ENCODE measurements at places on chromosomes 3 and 15.

DNA sequence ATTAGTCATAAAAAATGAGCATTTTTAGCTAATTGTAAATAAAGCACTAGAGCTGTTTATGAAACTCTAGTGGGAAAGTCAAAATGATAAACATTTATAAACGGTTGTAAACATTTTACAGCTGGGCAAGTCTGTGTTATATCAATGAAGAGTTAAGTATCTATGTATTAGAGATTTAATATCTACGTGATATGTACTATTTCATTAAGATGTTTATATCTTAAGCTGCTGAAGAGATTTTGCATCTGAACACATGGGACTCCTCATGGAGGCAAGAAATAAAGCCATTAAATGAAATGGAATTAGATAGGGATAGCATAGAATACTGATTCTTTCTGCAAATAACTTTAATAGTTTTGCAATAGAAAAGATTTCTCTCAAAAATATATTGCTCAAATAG is 23.0 kb upstream of the CAPN7 start:
- no peak for DNase-seq
- no peaks in the 10 kb centered on the region for H3K4me1 ChIP-seq
- no peaks in the 10 kb centered on the region for H3K36me3 ChIP-seq
- peaks cover 59% of the 10 kb centered on the region for H3K27me3 ChIP-seq
- no peak overlapping the region for H3K4me3 ChIP-seq
- no peak overlapping the region for H3K27ac ChIP-seq

GRCh38 chr3:131405411-131405810 is 23.8 kb downstream of the NUDT16 start:
- DNase-seq: no peak
- H3K4me3 ChIP-seq: no peak overlapping the region
- H3K27ac ChIP-seq: no peak overlapping the region
- H3K27me3 ChIP-seq: peaks cover 31% of the 10 kb centered on the region
- H3K4me1 ChIP-seq: no peaks in the 10 kb centered on the region
- H3K36me3 ChIP-seq: no peaks in the 10 kb centered on the region

DNA sequence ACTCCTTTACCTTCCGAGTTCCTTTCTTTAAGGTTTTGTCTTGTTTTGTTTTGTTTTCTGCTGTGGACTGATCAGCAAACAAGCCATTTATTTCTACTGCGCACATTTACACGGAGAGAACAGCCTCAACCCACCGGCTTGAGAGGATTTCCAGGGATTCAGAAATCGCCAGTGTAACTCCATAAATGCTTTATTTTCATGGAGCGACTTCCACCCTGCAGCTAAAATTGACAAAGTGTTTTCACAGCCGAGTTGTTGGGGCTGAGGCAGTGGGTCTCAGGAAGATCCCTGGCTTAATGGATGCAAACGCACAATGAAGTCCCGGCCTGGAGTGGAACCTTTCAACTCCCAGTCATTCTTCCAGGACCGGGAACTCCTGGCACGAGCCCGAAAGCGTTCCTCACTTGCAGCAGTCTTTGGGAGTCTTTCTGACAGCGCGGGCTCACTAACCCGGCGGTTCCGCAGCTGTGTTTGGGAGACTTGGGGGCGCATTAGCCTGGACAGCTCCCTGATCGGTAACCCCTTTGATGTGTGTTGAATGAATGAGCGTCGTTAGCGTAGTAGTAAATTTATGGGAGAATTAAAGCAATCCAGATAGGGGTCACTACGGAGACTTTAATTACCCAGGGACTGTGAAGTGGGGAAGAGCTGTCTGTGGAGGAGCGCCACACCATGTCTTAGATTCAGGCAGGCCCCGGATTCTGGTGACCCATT is 785 bp upstream of the MYRIP start:
- no peak overlapping the region for H3K27ac ChIP-seq
- H3K4me1 ChIP-seq: peaks cover 18% of the 10 kb centered on the region
- peaks cover 89% of the 10 kb centered on the region for H3K27me3 ChIP-seq

GRCh38 chr15:46518381-46518780 is 883.6 kb downstream of the SQOR start:
- H3K27ac ChIP-seq: no peak overlapping the region
- H3K36me3 ChIP-seq: no peaks in the 10 kb centered on the region
- no peaks in the 10 kb centered on the region for H3K4me1 ChIP-seq
- H3K27me3 ChIP-seq: no peaks in the 10 kb centered on the region
- H3K4me3 ChIP-seq: no peak overlapping the region

GRCh38 chr3:171072432-171072831 is 45.9 kb upstream of the SLC2A2 start:
- H3K4me1 ChIP-seq: no peaks in the 10 kb centered on the region
- no peak overlapping the region for H3K4me3 ChIP-seq
- H3K27ac ChIP-seq: no peak overlapping the region

GRCh38 chr15:62343397-62343796 is 178.3 kb upstream of the C2CD4B start:
- peaks cover 5% of the 10 kb centered on the region for H3K36me3 ChIP-seq
- no peak overlapping the region for H3K27ac ChIP-seq
- H3K27me3 ChIP-seq: peaks cover 23% of the 10 kb centered on the region
- DNase-seq: no peak
- peaks cover 7% of the 10 kb centered on the region for H3K4me1 ChIP-seq
- H3K4me3 ChIP-seq: no peak overlapping the region

- DNase-seq: no peak
- H3K4me3 ChIP-seq: no peak overlapping the region
- H3K27me3 ChIP-seq: no peaks in the 10 kb centered on the region
- no peaks in the 10 kb centered on the region for H3K36me3 ChIP-seq
- H3K4me1 ChIP-seq: no peaks in the 10 kb centered on the region
- no peak overlapping the region for H3K27ac ChIP-seq
These were observed 248.1 kb downstream of the ERC2 start for GRCh38 chr3:56219894-56220805.

DNA sequence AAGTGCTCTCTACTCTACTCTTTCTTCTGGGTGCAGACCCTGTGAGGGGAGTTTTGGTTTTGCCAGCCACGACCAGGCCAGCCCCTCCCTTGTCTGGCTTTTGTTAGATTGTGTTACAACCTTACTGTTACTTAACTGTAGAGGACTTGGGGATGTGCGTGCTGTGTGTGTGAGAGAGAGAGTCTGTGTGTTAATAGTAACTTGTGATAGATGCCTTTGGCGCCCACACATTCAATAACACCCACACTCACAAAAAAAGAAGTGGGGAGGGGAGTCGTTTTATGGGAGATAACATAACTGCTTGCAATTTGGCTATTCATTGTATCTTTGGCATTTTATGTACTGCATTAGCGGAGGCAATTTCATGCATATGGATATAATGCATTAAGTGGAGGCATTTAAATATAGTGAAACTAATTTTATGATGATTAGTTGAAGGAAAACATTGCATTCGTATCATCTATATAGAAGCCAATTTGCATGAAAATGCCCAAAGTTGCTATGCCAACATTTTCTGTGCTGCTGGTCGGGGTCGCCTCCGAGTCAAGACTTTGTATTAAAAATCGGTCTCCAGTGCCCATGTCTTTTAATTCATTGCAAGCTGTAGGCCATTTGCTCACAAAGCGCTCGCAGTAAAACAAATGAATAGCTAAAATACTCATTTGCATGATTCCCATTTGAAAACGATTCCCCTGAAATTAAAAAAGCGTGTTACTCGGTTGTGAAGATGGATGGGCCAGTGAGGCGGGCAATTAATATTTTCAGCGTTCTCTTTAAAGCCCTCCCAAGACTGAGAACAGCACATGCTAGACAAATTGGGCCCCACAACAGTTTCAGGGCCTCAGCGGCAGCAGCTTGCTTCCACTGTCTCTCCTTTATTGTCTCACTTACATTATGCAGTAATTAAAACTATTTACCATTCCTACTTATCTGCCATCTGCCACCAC is 158.5 kb upstream of the SMAD3 start:
- no peak for DNase-seq
- H3K27ac ChIP-seq: no peak overlapping the region
- H3K4me3 ChIP-seq: no peak overlapping the region
- peaks cover 30% of the 10 kb centered on the region for H3K27me3 ChIP-seq

GRCh38 chr3:67289626-67290025 is 291.5 kb downstream of the KBTBD8 start:
- no peaks in the 10 kb centered on the region for H3K27me3 ChIP-seq
- no peaks in the 10 kb centered on the region for H3K4me1 ChIP-seq
- no peaks in the 10 kb centered on the region for H3K36me3 ChIP-seq
- H3K4me3 ChIP-seq: no peak overlapping the region
- DNase-seq: no peak

GRCh38 chr3:196122021-196122687 is 40.3 kb upstream of the TFRC start:
- DNase-seq: no peak
- peaks cover 3% of the 10 kb centered on the region for H3K36me3 ChIP-seq
- no peak overlapping the region for H3K4me3 ChIP-seq
- no peaks in the 10 kb centered on the region for H3K27me3 ChIP-seq

- peaks cover 7% of the 10 kb centered on the region for H3K4me1 ChIP-seq
- no peak overlapping the region for H3K4me3 ChIP-seq
- H3K27me3 ChIP-seq: no peaks in the 10 kb centered on the region
- no peak for DNase-seq
- H3K27ac ChIP-seq: no peak overlapping the region
These were observed 116.1 kb upstream of the CMC1 start for GRCh38 chr3:28125342-28125741.

DNA sequence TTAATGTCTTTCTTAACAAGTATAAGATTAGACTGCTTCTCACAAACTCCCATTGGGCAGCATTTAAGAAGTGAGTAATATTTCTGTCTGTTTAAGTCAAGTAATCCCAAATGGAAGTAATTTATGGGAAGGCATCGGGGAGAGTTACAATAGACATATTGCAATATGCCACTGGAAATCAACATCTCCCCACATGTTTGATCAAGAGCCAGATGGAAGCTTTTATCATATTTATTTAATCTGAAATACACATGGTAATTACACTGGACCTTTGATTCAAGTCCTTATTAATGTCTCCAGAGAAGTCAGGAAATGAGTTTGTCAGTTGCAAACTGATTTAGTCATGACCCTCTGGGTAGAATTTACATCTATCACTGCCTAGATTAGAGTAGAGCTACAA is 943.8 kb downstream of the VGLL3 start:
- H3K27me3 ChIP-seq: no peaks in the 10 kb centered on the region
- no peak overlapping the region for H3K4me3 ChIP-seq
- no peaks in the 10 kb centered on the region for H3K4me1 ChIP-seq
- H3K27ac ChIP-seq: no peak overlapping the region
- H3K36me3 ChIP-seq: peaks cover 2% of the 10 kb centered on the region

- H3K36me3 ChIP-seq: no peaks in the 10 kb centered on the region
- no peaks in the 10 kb centered on the region for H3K27me3 ChIP-seq
- no peak overlapping the region for H3K4me3 ChIP-seq
- H3K27ac ChIP-seq: no peak overlapping the region
- DNase-seq: no peak
These were observed 183.3 kb downstream of the NR1D2 start for GRCh38 chr3:24128199-24129005.

- H3K36me3 ChIP-seq: no peaks in the 10 kb centered on the region
- peak overlapping the region; percentile 15 for H3K27ac ChIP-seq
- DNase-seq: no peak
- peaks cover 25% of the 10 kb centered on the region for H3K4me1 ChIP-seq
- H3K4me3 ChIP-seq: no peak overlapping the region
These were observed 41.8 kb downstream of the FILIP1L start for GRCh38 chr3:100072326-100073048.

DNA sequence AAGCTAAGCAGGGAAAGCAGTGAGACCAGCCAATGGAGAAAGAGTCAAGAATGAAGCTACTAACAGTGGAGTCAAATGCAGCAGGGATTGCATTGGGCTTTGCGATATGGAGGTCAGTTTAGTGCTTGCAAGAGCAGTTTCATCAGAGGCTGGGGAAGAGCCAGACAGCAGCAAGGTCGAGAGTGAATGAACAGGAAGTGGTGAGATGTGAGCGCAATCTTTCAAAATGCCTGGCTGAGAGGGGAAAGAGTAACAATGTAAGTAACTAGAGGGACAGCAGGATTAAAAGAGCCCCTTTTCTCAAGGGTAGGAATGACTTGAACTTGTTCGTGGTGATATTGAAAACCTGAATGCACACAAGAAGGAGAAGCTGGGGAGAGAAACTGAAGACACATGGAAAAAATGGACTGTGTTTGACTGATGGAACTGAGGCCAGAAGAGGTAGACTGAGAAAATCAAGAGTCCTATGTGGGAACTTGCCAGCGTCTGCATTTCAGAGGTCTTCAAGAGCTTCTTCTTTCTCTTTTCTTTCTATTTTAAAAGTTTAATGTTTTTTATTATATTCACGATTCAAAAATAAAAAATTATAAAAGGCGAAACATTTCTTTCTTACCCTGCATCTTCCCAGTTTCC is 30.6 kb upstream of the GPR160 start:
- H3K27ac ChIP-seq: peak overlapping the region; percentile 12
- H3K27me3 ChIP-seq: no peaks in the 10 kb centered on the region
- H3K36me3 ChIP-seq: peaks cover 1% of the 10 kb centered on the region
- H3K4me3 ChIP-seq: no peak overlapping the region

- H3K27ac ChIP-seq: no peak overlapping the region
- no peak for DNase-seq
- peaks cover 6% of the 10 kb centered on the region for H3K36me3 ChIP-seq
- H3K4me3 ChIP-seq: no peak overlapping the region
- H3K4me1 ChIP-seq: peaks cover 59% of the 10 kb centered on the region
- no peaks in the 10 kb centered on the region for H3K27me3 ChIP-seq
These were observed 21.3 kb downstream of the LRIG1 start for GRCh38 chr3:66479532-66479947.

DNA sequence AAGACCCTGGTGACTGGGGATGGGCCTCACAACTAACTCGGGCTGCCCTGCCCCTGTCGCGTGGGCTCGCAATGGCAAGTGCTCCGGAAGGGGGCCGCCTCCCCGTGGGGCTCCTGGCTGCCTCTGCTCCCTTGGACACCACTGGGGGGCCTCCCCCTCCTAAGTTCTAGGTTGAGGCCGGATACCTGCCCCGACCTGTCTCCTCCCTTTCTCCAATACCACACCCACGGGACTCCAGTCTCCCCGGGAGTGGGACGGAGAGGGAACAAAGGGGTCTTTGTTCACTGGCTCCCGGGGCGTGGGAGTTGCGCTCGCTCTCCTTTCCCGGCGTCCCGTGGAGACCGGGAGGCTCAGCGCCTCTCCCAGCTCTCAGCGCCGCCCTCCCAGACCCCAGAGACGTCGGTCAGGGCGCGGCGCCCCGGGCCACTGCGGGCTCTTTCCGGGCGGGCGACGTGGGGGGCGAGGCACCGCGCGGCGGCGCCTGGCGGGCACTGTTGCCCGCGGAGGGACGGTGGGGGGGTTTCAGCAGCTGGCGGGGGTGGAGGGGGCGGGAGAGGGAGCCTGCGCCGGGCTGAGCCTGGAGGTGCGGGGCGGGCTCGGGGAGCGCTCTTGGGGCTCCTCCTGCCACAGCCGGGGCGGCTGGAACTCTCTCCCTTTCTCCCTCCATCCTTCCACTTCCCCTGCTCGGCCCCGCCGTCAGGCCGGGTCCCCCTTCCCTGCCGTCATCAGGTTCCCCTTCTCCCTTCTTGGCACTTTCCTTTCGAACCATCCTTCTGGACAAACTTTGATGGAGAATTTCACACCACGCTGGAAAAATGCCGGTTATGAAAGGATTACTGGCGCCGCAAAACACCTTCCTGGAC is at the start of gene KCNH8:
KCNH8 (plus strand) TSS at position 606 of the 863 bp plus-strand sequence; CDS start at position 816, 210 bp downstream.
- peak within 1 kb of the TSS; percentile 89 for H3K4me3 ChIP-seq
- H3K27me3 ChIP-seq: peaks cover 10% of the 10 kb centered on the region
- H3K4me1 ChIP-seq: peaks cover 24% of the 10 kb centered on the region
- DNase-seq: no peak
- H3K27ac ChIP-seq: peak within 1 kb of the TSS; percentile 71

All from central memory CD8-positive, alpha-beta T cell (primary cell).